ENCODE measurements at places on chromosomes 16 and 17.
A peak's percentile ranks its signal among the peaks of the same experiment; 100 is the strongest.

DNA sequence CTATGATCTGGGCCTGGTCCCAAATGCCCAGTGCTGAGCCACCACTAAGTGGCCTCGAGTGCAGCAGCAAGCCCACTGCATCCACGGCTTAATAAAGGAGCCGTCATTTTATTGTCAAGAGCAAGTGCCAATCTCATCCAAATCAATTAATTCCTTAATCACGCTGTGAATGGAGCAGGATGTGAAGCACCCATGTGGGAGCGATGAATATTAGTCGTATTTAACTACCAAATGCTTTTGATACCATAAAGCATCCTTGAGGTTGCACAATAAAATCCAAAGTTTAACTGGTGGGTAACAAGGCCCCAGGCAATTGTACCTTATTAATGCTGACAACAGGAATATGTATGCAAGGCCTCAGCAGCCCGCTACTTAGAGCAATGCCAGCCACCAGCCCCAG lies 226.0 kb upstream of the C16orf82 start:
- no peak for DNase-seq

GRCh38 chr16:23174622-23175021 lies 7.9 kb upstream of the SCNN1G start:
- no peak for DNase-seq

GRCh38 chr16:69861292-69862030 lies 89.7 kb upstream of the CLEC18A start:
- peak; percentile 68 for DNase-seq

DNA sequence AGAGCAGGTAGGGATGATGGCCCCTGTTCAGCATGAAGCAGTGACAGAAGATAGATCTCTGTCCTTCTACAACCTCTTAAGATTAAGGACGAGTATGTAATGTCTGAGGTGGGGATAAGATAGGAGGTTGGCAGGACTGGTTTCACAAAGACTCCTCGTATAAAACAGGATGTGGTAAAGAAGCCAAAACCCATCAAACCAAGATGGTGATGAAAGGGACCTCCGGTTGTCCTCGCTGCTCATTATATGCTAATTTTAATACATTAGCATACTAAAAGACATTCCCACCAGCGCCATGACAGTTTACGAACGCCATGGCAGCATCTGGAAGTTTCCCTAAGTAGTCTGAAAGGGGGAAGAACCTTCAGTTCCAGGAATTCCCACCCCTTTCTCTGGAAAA lies 27.3 kb downstream of the MIS12 start:
- no peak for DNase-seq

DNA sequence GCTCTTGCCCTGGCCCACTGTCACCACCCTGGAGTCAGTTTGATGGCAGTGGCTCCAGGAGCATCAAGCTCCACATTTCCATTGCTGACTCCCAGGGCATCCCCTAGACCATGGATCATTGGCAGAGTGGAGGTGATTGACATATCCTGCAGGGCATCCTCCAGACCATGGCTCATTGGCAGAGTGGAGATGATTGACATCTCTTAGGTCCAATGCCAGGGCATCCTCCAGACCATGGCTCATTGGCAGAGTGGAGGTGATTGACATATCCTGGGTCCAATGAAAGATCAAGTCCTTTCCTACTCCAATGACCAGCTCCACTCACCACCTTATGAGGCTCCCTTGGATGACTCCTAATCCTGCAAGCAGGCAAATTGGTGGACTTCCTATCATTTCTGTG lies 174.3 kb upstream of the NLRP1 start:
- DNase-seq: no peak

- DNase-seq: no peak
These were observed 29.0 kb upstream of the IRF8 start for GRCh38 chr16:85869785-85870558.
